Activated CD4-positive, alpha-beta T cell treated with anti-CD3 and anti-CD28 coated beads for 4 hours (primary cell): ENCODE measurements at places on chromosomes 5 and 9.

- DNase-seq: no peak
These were observed 58.6 kb downstream of the PTCD2 start for GRCh38 chr5:72378639-72379289.

DNA sequence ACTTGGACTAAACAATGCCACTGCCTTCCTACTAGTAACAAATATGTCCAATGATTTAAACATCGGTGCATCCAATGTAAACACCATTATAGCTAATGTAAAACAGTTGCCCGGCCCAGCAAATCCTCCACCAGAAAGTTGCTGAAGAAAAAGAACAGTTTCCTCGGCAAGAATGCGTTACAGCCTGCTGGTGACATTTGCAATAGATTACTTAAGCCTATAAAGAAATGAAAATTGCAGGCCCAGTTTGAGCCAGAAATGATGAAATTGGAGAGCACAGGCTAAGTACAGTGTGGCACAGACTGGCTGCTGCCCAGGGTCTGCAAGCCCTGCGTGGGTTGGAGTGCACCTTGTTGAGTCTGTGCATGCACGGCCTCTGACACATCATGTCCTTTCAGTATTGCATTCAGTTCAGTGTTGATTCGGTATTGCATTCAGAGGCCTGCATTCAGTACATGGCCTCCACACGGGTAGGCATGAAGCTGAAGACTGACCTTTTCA is 406.0 kb upstream of the KLF4 start:
- no peak for DNase-seq

DNA sequence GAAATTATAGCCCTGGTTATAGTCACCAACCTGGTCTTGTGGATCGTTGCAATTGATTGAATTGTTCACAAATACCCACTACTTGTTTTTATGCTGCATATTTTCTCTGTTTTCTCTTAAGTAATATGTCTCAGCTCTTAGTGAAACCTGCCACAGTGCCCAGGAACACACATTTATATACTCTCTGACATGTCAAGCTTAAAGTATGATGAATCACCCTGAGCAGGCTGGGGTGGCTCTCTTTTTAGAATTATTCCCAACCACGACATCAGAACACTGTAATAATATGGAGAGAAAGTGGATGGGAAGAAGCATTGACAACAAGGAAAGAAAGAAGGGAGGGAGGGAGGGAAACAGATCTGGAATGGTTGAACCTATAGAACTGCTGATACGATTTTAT is 72.8 kb upstream of the ZNF608 start:
- DNase-seq: no peak

- peak; percentile 49 for DNase-seq
These were observed 13.4 kb upstream of the TNIP1 start for GRCh38 chr5:151094030-151094851.

GRCh38 chr5:95823218-95823737 is 752 bp upstream of the GLRX start:
- no peak for DNase-seq
